Mesothelial cell of epicardium (in vitro differentiated cells): ENCODE measurements at places on chromosomes 11 and 22. TPM values are rescaled to one million over a fixed set of nuclear protein-coding genes. Genes with fewer than 3 reads are reported as not detected.
A peak's percentile ranks its signal among the peaks of the same experiment; 100 is the strongest.

The TRPC6 gene
- 0.33 to 0.50 TPM (median 0.42 TPM) in 3 replicates for total RNA-seq

The LRRC10B gene
- 0.09 to 0.16 TPM (median 0.11 TPM) in 3 replicates for total RNA-seq

GRCh38 chr11:95505927-95506426, 275.0 kb upstream of the SESN3 start:
- no peak for DNase-seq

- peak; percentile 29 for DNase-seq
These were observed 35.0 kb upstream of the CACNG2 start for GRCh38 chr22:36738416-36739020.
